AG04449 (cell line): ENCODE measurements at places on chromosomes 2 and 18.

GRCh38 chr18:21242141-21242779 lies at the start of gene GREB1L:
Gene GREB1L (plus strand): TSS chr18:21242232. CDS start chr18:21383519, 141,287 bp downstream.
- DNase-seq, result no peak

GRCh38 chr2:74554820-74555531 lies 456 bp downstream of the DOK1 start:
- no peak for DNase-seq

GRCh38 chr2:46724107-46724506 lies 191.5 kb downstream of the MCFD2 start:
- DNase-seq, result no peak

- no peak for DNase-seq
These were observed 5.1 kb upstream of the SDC1 start for GRCh38 chr2:20230114-20230425.

DNA sequence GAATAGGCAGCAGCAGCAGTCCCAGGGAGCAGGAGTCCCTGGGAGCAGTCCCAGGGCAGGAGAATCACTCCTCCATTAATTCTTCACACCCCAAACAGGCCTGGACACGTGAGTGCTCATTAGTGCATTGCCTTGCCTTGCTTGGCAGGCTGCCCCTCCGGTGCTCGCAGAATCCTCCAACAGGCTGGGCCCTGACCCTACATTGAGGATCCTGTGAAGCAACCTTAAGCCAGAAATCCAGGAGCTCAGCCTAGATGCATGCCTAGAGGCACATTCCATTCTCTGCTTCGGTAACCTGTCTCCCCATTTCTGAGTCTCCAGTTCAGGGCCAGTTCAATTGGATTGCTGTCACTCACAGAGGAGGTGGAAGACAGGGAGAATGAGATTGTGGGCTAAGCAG lies 97.4 kb upstream of the LRATD1 start:
- DNase-seq, result no peak

DNA sequence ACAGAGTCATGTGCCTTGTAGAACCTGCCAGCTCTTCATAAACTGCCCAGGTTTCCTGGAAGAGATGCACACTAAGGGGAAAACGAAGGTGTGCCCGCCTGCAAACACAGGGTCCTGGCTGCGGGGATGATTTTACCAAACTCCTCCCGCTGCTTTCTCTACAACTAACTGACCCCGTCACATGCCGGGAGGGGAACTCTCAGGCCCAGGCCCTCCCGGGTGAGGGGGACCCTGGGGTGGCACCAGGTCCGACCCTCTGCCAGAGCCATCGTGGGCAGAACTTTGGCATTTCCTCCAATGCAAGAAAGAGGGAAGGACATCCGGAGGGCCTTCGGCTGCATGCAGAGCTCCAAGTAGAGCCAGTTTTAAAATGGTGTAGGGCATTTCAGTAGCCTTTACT lies 28.6 kb downstream of the CAPN13 start:
- DNase-seq, result no peak
